T-helper 1 cell (primary cell): ENCODE measurements at places on chromosomes 4 and X.

DNA sequence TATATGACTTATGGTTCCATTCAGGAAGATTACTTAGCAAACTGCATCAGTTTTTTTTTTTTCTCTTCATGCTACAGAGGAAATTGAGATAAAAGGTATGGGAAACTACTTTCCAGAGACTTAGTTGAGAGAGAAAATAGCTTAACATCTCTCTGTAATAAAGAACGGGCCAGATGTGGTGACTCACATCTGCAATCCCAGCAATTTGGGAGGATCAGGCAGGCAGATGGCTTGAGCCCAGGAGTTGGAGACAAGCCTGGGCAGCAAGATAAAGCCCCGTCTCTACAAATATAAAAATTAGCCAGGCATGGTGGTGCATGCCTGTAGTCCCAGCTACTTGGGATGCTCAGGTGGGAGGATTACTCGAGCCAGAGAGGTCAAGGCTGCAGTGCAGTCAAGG is 271.2 kb upstream of the TENM3 start:
- DNase-seq, result no peak

GRCh38 chr4:22215084-22215483 is 266.5 kb upstream of the KCNIP4 start:
- no peak for DNase-seq

- DNase-seq, result no peak
These were observed 36.5 kb upstream of the SLC10A4 start for GRCh38 chr4:48446642-48447041.

DNA sequence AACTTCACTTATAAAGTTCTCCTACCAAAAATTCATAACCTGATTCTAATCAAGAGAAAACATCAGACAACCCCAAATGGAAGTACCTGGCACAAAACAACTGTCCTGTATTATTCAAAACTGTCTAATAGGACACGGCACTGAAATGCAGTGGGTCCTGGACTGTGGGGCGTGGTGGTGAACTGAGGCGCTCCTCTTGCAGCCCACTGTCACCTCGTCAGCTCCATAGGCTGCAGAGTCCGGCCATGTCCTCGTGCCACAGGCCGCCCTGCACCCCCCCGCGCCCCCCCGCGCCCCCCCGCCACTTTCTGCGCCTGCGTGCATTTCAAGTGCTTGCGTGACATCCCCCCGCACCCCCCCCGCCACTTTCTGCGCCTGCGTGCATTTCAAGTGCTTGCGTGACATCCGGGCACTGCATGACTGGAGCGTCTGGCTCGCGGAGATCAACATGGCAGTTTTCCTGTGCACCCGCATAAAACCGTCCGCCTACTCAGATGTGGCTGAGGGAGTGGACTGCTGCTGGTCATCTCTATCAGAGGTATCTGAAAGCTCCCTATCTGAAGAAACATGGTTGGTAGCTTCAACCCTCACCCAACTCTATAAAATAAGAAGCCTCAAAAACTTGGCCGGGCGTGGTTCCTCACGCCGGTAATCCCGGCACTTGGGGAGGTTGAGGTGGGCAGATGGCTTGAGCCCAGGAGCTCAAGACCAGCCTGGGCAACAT is 28.8 kb downstream of the ATXN3L start:
- no peak for DNase-seq

DNA sequence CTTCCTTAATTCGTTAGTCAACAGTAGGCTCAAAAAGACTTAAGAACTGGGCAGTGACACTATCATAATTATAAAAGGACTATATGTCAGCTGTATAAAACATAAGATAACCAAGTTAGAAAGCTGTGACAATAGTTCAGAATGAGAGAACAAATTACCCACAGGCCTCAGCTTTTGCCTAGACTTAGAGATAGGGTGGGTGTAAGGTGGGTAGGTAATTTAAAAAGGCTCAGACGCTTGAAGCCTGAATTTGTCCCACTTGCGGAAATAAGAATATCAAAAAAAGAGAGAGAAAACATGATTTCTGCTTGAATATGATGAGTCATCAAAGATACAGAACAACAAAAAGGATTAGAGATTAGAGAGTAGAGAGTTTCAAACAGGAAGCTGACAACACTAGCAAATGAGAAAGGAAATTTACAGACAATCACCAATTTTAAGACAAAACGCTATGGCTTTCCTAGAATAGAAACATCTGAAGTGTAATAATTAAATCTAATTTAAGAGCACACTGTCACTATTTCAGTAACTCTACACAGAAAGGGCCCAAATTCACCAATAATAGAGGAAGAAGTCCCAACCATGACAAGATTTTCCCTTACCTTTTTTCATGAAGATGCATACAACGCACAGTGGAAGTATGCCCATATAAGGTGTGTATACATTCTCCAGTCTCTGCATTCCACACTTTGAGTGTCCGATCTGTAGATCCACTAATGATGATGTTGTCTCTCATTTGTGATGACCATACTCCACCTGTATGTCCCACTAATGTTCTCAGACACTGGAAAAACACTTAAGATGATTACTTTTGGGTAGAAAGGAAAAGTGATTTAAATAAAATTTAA is 208.1 kb downstream of the FBXW7 start:
- no peak for DNase-seq
